Muscle of leg (tissue), 16 donors: ENCODE measurements at places on chromosomes 16 and 17. TPM values are rescaled to one million over a fixed set of nuclear protein-coding genes. Genes with fewer than 3 reads are reported as not detected.

The CDH11 gene
- 48.6 TPM for polyA plus RNA-seq

The TPPP3 gene
- 578 TPM for polyA plus RNA-seq

- DNase-seq, result peak; percentile 48
Measured at GRCh38 chr17:73292031-73292531, 19.7 kb downstream of the CDC42EP4 start.

DNA sequence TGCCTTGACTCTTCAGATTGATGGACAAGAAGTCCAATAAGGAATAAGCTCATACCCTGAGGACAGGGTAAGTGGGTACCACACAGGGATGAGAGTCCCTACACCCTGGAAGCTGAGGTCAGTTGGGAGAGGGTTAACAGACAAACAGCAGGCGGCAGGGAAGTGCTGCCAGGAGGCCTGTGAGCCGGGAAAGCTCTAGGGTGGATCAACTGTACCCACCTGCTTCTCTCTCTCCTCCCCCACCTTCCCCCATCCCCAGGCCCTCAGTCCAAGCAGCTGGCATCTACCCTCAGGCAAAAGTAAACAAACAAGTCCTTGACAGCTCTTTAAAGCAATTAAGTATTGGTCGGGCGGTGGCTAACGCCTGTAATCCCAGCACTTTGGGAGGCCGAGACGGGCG lies 20.7 kb upstream of the MYLK3 start:
- peak; percentile 42 for DNase-seq

DNA sequence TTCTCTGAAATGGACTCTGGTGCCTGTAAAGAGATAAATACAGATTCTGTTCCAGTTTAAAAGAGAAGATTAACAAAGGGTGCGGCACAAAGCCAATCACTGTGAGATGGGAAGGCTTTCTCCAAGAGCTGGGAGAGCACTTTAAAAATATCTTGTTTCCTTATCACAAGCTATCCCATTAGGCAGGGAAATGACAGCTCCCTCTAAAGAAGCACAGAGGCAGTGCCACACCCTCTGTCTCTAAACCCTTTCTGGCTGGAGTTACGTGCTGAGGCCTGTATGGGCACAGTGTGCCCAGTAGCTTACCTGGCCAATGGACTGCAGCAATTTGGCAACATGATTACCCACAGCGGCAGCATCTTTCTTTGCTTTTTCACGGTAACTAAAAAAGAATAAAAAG lies 9.0 kb upstream of the TERB1 start:
- no peak for DNase-seq

DNA sequence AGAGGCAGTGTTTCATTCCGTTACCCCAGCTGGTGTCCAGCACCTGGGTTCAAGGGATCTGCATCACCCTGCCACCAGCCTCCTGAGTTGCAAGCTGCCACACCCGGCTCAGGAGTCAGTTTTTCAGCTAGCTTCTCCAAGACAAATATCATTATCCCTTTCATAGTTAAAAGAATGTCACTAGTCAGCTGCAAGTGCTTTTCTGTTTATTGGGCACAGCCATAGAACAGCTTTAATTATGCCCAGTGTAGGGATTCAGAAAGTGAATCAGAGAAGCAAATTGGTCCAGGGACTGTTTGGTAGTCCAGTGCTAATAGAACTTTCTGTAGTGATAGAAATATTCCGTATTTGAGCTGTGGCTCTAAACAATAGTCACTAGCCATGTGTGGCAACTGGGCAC lies 2.9 kb upstream of the AOC3 start:
- no peak for DNase-seq

DNA sequence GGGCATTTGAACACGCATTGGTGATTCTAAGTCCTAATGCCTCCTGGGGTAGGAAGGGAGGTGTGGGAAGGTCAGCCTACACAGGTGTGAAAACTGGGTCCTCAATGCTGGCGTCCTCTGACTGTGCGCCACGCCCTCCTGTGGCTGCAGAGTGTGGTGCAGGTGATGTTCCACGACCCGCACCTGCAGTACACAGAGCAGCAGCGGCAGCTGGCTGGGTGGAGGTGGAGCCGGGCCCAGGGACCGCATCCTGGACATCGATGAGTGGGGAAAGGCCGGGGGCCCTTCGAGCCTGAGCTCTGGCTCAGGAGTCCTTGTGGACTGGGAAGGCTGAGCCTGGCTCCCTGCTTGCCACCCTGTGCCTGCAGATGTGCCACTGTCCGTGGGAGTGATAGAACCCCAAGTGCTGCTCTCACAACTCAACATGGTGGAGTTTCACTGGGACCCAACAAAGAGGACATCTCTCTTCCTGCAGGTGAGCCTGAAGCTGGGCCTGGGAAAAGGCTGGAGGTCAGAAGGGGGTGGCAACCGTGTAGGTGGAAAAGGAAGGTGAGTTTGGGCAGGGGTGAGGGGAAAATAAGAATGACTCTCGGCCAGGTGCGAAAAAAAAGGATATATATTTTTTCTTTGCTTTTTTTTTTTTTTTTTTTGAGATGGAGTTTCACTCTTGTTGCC lies 14.0 kb upstream of the STAC2 start:
- DNase-seq, result no peak

DNA sequence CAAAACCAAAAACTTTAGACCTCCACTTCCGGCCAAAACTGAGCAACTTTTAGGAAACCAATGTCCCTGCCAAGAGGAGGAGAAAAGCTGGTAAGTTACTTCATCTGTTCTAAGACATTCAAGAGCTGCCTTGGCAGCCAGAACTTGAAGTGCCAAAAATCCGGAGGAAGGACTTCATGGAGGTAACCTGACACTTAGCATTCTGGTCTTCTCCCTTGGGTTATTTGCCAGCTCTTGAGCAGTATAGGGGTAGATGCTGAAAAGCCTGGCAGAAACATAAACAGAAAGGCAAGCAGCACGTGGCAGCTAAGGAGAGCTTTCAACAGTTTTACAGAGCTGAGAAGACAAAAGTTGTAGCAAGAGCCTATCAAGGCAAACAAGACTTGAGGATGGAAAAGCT lies 53.2 kb downstream of the CDYL2 start:
- peak; percentile 21 for DNase-seq
